ENCODE measurements at places on chromosomes 7 and 10.

GRCh38 chr10:60542657-60543056 lies 153.0 kb upstream of the ANK3 start:
- no peak for DNase-seq

GRCh38 chr10:3139216-3139910 lies 33.2 kb downstream of the PITRM1 start:
- no peak for DNase-seq

DNA sequence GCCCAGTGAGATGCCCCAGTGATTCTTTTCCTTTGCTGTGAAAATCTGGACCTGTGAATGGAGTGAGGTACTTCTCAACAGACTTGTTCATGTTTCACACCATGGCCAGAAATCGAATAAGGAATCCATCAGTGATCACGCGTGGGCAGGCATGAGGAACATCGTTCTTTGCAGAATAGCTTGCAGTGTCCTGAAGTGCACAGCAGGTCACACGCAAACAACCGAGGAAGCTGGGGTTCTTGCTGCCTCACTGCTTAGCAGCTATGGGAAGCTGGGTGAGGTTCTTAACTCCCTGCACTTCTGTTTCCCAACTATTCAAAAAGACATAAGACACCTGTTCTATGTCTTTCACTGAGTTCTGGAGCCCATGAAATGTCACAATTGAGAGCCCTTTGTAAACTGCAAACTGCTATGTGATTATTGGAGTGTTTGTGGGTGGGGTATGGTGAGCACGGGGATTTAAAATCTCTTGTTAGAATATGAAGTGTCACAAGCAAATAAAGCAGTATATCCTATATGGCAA lies 253.4 kb downstream of the KIAA1217 start:
- no peak for DNase-seq

- no peak for DNase-seq
Observed at GRCh38 chr7:69217516-69218350, 380.5 kb upstream of the AUTS2 start.

DNA sequence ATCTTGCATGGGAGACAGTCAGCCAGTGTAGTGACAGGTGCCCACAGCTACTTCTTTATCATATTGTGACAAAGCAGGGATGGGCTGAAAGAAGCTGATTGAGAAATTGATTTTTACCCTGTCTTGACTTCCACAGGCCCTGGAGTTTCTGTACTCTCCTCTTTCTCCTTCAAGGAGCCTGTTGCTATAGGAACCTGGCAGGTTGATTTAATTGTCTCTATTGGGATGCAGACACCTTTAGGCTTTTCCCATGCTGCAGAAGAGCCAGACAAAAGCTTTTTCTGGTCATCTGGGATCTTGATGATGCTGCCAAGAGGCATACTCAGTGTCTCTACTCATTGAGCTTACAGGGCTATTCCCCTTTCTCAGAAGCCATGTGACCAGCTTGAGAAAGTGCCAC lies 754.8 kb downstream of the KCNMA1 start:
- DNase-seq: no peak

- DNase-seq: no peak
Observed at GRCh38 chr7:1933066-1933750, 263.1 kb downstream of the ELFN1 start.

- no peak for DNase-seq
Observed at GRCh38 chr10:84331091-84331490, 2.7 kb downstream of the CCSER2 start.

GRCh38 chr10:71569775-71570588 lies 149.6 kb downstream of the C10orf105 start:
- peak; percentile 80 for DNase-seq

DNA sequence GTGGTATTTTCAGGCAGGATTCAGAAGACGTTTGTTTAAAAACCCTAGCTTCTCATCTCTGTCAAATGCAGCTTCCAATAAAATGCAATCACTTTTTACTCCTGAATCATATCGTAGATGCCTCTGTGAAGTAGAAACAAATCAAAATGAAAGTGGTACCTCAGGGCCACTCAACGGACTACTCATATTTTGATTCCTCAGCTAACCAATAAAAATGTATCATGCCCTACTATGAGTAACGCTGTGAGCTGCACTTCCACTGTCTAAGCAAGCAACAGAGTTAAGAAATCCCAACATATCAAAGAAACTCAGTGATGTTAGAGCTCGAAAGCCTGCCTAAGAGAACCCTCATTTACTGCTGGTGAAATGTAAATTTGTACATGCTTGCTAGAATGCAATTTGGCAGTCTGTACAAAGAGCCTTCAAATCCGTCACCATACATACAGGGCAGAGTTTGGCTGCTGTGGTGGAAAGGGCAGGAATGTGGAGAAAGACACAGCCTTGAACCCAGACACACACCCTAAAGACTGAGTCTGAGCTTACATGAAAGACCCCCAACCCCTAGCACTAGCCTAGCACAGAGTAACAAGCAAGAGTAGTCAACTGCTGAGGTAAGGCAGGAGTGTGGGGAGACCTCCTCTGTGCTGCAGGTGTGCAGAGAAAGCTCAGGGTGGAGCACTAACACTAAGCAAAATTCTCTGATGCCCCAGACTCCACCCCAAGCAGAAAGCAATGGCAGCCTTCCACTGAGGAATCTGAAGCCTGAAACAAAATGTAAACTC lies 151.5 kb downstream of the ANK3 start:
- no peak for DNase-seq

- no peak for DNase-seq
Observed at GRCh38 chr7:96737545-96738050, 28.0 kb upstream of the SEM1 start.

- no peak for DNase-seq
Observed at GRCh38 chr10:130369645-130370381, 233.6 kb downstream of the GLRX3 start.

- DNase-seq: no peak
Observed at GRCh38 chr7:105600720-105601550, 19.6 kb upstream of the EFCAB10 start.

GRCh38 chr7:139829775-139830117 lies 682 bp downstream of the TBXAS1 start:
- DNase-seq: no peak

DNA sequence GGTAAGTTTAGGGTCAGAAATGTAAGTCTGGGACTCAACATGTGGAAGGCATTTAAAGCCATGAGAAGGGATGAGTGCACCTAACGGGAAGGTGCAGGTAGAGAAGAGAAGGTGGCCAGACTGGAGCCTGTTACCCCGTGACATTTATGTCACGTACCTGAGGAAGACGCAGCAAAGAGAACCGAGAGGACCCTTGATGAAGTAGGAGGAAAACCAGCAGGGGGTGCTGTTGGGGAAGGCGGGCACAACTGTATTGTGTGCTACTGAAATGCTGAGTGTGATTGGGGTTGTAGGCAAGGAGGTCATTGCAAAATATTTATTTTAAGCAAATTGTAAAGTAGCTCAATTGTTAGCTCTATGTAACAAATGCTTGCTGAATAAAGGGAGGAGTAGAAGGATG lies 338.2 kb upstream of the PRKCQ start:
- DNase-seq: peak; percentile 73

DNA sequence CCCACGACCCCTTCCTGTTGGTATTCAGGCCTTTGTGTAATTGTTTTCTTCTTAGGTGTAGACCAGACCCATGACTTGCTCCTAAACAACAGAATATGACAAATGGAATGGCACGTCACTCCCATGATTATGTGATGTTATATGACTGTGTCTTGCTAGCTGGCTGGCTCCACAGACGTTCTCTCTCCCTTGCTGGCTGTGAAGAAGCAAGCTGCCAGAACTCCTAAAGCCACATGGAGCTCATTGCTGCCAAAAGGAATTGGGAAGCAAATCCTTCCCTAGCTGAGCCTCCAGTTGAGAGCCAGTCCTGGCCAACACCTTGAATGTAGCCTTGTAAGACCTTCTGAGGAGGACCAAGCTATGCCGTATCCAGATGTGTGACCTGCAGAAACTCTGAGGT lies 74.2 kb downstream of the RAB18 start:
- no peak for DNase-seq

DNA sequence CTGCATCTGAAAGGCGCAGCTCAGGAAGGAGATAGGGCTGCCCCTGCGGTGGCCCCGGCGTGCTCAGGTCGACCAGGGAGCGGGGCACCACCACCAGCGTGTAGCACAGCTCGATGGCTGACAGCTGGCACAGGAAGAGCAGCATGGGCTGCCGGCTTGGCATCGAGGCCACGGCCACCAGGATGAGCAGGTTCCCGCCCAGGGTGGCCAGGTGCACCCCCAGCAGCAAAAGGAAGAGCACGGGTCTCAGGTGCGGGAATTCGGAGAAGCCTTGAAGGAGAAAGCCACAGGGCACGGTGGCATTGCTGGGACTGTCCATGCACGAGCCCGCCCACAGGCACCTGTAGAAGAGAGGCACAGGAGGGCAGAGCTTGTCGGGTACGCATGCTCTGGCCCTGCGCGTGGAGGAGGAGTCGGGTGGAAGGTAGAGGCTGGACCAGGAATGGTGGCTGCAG lies 33.9 kb downstream of the TAS2R41 start:
- no peak for DNase-seq

- no peak for DNase-seq
Observed at GRCh38 chr7:39379416-39379815, 186.8 kb upstream of the YAE1 start.

- no peak for DNase-seq
Observed at GRCh38 chr10:83078645-83079044, 1060.7 kb upstream of the GHITM start.

- no peak for DNase-seq
Observed at GRCh38 chr10:90738885-90739284, 119.0 kb downstream of the HTR7 start.

Measured in activated T-cell treated with anti-CD3 and anti-CD28 coated beads for 4 hours (primary cell).